ENCODE measurements at places on chromosomes 3 and 15.

DNA sequence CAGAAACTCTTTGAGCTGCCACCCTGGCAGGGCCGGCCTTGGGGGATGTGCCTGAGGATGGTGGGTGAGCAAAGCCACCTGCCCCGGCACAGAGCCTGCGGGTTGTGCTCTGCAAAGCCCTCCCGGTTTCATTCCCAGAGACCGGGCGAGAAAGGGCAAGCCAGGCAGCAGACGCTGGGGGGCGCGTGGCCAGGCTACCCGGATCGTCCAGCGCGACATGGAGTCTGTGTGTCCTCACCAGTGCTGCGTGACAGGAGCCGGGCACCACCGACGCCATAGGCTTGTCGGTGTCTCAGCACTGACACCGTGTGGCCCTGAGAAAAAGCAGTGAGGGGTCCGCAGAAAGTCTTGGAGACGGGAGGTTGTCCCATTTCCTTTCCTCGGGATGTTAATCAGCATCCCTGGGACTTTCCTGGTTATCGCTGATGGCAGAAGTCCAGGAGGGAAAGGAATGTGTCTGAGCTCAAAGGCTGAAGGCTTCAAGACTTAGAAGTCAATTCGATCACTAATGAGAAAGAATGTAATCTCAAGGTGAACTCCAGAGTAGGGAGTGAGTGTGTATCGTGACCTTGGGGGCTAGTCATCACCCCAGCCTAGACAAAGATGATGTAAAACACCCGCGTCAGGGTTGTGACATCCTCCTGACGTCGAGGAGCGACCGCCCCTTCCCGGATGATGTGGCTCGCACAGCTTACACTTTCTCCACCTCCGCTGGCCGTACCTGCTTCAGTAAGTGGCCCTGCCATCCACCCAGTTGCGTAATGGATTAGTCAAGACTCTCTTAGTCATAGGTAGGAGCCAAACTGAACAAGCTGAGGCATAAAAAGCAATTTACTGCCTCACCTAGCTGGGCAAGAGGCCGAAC, 36.3 kb upstream of the PLA2G4E start:
- DNase-seq, result no peak

DNA sequence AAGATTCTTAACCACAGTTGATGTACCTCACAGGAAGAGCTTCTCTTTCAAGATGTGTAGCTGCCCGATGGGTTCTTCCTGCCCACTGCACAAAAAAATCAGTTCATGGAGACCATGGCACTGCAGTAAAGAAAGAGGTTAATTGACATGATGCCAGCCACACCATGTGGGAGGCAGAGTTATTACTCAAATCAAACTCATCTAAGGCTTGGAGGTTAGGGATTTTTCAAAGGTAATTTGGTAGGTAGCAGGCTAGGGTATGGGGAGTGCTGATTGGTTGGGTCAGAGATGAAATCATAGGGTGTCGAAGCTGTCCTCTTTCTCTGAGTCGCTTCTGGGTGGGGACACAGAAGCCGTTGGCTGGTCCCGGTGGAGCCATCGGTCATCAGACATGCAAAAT, 57.4 kb upstream of the BDH1 start:
- DNase-seq, result no peak

GRCh38 chr15:89387140-89387903, 52.7 kb upstream of the POLG start:
- no peak for DNase-seq

- DNase-seq, result no peak
Measured at GRCh38 chr3:48679411-48680391, 6.0 kb downstream of the NCKIPSD start.

DNA sequence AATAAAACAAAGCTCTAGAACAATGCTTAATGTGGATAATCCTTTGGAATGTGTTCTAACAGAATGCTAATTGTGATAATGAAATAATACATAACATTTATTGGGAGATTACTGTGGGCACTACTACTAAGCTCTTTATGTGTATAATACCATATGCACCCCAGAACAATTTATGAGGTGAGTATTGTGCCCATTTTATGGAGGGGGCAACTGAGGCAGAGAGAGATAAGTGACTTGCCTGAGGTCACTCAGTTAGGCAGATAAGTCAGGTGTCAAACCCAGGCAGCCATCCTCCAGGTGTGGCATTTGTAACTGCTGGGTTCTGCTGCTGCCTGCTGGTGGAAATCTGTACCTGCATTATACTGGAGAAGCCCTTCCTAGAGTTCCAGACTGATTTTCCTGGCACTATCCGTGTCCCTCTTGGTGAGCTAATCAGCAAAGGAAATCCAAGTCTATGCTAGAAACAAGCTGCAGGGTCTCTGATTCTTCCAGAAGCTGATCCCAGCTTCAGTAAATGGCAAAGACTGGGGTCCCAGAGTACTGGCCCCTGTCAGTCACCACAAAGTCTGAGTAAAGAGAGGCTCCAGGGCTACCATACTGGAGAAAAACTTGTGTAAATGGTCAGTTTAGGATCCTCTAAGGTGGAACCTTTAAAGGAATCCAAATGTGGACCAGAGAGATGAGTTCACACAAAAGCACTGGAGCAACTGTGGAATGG, 22.6 kb upstream of the RBP1 start:
- DNase-seq, result no peak

DNA sequence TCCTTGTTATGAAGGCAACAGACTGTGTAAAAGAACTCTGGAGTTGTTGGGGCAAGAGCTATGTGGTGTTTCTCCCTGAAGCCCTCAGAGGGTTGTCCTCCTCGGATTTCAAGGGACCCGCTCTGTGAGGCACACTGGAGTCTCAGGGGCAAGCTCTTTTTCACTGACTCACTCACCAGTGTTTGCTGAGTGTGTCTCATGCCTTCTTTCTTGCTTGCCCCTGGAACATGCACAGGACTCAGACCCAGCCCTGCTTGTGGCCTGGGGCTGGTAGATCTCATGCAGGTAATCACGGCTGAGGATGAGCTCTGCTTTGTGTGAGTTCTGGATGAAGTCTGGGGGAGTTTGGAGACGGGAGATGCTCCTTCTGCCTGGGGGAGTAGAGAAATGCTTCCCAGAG, 93.7 kb downstream of the CACNA1D start:
- DNase-seq, result no peak

DNA sequence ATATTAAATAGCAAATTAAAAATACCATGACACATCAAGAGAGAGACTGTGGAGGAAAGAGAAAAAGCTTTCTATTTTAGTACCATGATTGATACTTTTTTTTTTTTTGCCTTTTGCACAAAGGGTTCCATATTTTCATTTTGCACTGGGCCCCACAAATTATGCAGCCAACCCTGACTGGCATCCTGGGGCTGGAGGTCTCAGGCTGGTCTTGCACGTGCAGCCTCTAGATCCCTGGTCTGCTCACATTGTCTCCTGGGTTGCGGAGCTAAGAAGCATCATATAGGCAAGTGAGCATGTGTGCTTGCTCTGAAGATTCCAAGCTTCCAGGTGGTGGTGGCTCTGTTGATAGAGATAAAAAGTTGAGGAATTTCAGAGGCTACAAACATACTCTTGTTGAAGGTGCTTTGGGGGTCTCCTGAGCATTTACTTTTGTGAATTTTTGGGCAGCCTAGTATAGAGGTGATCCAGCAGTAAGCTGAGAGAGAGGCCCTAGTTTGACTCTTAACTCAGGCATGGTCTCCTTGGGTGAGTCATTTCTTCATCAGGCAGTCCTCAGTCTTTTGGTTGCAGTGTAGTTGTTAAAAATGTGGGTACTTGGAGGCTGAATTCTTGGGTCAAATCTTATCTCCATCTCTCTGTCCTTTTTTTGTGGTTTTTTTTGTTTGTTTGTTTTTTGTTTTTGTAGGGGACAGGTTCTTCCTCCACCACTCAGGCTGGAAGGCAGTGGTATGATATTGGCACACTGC, 31.3 kb downstream of the SMAD3 start:
- DNase-seq, result no peak

DNA sequence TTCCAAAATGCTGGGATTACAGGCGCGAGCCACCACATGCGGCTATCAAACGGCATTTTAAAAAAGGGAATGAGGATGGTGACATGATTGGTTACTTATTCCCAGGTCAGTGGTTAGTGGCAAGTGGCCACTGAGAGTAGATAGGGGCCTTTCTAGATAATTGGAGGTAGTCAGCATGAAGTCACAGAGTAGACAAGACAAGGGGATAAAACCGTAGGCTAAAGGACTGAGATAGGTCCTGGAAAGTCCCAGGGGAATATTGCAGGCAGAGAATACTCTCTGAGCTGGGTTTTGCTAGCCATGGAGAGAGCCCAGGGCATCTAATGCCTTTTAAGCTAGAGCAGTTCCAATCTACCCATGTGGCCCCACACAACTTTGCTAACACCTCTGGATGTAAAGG, 52.2 kb downstream of the KCNAB1 start:
- no peak for DNase-seq

DNA sequence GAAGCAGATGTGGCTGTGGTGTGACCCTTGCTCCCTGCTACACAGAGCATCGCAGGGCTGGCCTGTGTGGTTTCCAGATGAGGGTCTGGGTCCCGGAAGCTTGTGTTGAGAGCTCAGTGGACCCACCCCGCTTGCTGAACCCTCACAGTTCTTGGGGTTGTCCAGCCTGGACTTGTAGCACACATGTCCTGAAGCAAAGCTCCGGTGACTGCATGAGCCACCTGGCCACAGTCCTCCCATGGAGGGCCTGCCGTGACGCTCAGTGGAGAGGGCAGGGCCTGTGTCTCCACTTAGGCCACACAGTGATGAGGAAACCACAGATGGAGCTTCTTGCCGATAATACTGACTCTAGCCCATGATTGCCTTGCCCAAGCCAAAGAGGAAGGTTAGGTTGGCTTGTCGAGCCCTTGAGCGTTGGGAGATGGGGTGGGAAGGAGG, 62.6 kb downstream of the RGMA start:
- no peak for DNase-seq

- no peak for DNase-seq
Measured at GRCh38 chr3:45792036-45792435, 4.3 kb downstream of the SLC6A20 start.

GRCh38 chr15:85711580-85712192, 83.0 kb downstream of the KLHL25 start:
- no peak for DNase-seq

DNA sequence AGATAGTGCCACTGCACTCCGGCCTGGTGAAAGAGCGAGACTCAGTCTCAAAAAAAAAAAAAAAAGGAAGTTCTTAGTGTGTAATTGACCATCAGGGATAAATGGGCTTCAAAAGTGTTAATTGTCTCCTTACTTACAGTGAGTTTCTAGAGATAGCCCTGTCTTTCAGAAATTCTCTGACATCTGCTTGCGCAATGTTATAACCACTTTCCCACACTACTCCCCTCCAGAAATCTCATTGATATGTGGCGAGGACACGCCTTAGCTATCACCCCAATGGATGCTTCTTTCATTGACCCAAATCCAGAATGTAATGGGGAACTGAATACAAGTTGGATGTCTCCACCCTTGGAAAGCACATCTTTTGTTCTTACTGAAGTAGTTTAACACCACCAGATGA, 70.9 kb downstream of the GMPS start:
- DNase-seq, result no peak

DNA sequence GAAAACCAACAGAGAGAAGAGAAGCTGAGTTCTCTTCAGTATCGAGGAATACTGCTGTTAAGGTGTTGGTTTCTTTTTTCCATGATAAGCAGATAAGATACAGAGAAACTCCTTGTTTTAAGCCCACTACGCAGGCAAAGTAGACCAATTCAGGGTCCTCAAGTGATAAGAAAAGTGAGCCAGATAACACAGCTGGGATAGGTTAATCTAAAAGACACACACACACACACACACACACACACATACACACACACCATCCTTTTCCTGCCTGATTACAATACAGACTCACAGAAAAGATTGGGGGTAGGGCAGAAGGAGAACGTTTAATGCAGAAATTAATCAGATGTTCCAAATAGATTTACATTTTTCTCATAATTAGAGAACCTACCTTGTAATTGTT, 6.5 kb upstream of the PHLDB2 start:
- DNase-seq, result no peak

- DNase-seq, result no peak
Measured at GRCh38 chr3:59596741-59597140, 546.9 kb upstream of the CFAP20DC start.

DNA sequence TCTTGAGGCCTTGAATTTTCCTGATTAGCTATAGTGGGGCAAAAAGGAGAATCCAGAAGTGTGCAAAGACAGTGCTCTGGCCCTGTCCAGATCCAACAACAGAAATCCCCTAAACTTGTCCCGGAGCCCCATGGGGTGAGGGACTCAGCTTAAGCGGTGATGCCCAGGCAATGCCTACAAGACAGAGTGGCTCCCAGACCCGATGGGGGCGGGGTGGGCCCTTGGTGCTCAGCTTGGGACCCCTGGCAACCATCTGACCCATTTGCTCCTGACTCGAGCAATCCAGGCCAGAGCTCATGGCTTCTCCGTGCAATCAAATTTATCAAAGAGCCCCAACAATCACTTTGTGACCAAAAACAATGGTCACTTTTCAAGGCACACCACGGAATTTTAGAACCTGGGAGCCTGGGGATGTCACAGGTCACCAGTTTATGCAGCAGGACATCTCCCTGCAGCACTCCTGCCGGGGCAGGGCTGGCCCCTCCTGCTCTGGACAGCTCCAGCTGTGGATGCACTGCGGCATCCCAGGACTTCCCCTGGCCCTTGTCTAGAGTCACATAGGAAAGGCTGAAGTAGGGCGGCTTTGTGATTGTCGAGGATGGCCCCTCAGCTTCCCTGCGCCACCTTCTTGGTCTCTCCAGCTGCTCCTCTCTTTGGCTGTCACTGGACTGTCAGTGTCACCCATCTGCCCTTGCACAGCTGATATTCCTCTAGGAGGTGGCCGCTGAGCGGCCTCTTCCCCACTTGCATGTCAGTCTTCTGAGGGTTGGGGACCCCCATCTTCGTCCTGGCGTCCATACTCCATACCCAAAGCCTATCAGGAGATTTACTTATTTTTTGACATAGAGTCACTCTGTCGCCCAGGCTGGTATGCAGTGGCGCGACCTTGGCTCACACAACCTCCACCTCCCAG, 28.4 kb downstream of the RGMA start:
- no peak for DNase-seq

- no peak for DNase-seq
Measured at GRCh38 chr3:64295594-64295993, 70.3 kb upstream of the PRICKLE2 start.

GRCh38 chr3:108221911-108222852, at the start of gene IFT57:
TSS of gene IFT57 (minus strand) at chr3:108222424. CDS start at chr3:108222322, 102 bp downstream.
- DNase-seq, result peak; percentile 61

GRCh38 chr15:88487178-88487795, 19.8 kb downstream of the MRPS11 start:
- no peak for DNase-seq

GRCh38 chr3:110070161-110070916, 733.0 kb upstream of the DPPA4 start:
- no peak for DNase-seq

Measured in cortex of kidney (tissue), 1 donor.